ENCODE measurements at places on chromosomes 3 and 15.

GRCh38 chr3:20056725-20057611 lies 16.7 kb downstream of the KAT2B start:
- no peak for DNase-seq

GRCh38 chr3:98188545-98188944 lies 22.0 kb downstream of the OR5H15 start:
- DNase-seq = no peak

DNA sequence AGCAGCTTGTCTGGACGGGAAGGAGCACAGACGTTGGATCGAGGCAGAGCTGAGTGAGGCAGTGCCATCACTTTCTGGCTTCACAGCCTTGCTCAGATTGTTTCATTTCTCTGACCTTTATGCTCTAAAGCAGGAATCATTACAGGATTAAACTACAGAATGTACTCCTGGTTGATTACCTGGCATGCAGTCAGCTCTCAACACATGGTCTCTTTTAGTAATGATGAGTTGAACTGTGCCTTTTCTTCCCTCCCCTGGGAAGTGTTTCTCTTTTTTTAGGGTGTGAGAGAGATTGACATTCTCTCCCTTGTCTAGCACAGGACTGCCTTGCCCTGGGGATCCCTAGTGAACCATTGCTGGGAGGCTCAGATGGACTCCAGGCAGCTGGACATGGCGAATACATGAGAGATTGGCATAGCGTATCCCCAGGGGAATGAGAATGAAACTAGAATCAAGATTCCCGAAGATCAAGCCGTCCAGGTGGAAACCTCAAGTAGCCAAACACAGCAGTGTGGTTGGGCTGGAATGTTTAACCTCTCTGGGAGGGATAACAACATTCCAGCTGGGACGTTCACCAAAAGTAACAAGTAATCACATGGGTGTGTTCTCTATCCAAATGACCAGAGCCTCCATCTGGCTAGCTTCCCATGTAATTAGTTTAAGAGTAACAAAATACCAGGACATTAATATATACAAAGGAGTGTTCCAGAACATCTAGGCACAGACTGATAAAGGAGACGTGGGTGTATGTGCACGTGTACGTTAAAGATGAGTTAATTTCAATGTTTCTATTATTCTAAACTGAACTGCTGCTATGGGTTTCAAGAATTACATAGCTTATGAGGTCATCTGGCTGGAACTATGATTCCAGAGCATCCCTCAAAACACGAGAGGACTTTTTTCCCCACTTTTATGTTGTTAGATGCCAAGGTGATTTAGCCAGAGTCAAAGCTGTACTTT lies 118.6 kb upstream of the NR2E3 start:
- no peak for DNase-seq

GRCh38 chr3:141392897-141393734 lies 24.8 kb downstream of the ZBTB38 start:
- DNase-seq = no peak

GRCh38 chr3:9102240-9102981 lies 139.1 kb upstream of the RAD18 start:
- peak; percentile 64 for DNase-seq

GRCh38 chr15:68554721-68555678 lies 23.8 kb upstream of the CORO2B start:
- no peak for DNase-seq

GRCh38 chr15:68921926-68922325 lies 8.4 kb upstream of the SPESP1 start:
- no peak for DNase-seq

DNA sequence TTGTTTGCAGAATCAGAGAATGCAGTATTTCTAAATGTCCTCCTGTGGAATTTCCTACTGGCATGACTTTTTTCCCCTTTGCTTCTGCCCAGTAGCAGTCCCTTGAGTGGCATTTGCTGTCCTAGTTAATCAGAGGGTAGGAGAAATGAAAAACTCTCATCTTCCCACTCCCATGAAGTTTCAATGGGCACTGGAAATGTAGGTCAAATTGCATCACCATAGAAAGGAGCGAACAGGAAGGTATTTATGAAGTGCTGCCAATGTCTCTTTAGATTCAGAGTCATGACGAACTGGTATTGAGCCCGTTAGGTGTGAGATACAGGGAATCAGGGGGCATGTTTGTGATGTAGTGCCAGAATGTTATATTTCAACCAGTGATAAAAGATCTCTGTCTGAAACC lies 23.2 kb downstream of the ATXN7 start:
- no peak for DNase-seq

DNA sequence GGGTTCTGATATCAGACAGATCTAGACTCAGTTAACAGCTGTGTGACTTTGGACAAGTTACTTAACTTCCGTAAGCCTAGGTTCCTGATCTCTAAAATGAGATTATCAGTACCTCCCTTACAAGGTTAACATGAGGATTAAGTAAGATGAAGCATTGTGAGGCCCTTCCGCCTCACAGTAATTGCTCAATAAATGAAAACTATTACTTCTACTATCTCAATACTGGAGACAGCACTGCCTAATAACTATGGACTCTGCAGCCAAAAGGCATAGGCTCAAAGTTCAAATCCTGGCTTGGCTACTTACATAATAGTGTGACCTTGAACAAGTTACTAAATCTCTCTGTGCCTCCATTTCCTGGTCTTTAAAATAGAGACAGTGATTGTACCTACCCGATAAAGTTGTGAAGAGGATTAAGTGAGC lies 82.0 kb upstream of the ATP11B start:
- no peak for DNase-seq
